Muscle of arm (tissue), 14 donors: ENCODE measurements at places on chromosomes 13 and 19. TPM values are rescaled to one million over a fixed set of nuclear protein-coding genes. Genes with fewer than 3 reads are reported as not detected.

- DNase-seq, result peak; percentile 63
These were observed at the start of gene PTPRS for GRCh38 chr19:5340637-5341447. TSS of gene PTPRS (minus strand) at chr19:5340812. CDS start at chr19:5286140, 54,672 bp downstream.

RNF17 gene
- polyA plus RNA-seq, result 1.4 TPM

KLF2 gene
- 86.4 TPM for polyA plus RNA-seq

DNA sequence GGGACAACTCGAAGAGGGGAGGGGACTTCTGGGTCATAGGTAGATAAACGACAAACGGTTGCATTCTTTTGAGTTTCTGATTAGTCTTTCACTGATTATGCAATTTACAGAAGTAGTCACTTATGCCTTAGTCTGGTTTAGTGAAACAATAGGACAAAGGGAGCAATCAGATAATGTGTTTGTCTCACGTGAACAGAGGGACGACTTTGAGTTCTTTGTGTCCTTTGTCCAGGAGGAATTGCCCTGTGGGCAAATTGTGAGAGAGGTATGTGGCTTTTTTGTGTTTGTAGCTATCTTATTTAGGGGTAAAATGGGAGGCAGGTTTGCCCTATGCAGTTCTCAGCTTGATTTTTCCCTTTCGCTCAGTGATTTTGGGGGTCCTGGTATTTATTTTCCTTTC, 362.9 kb upstream of the PCDH20 start:
- no peak for DNase-seq

DNA sequence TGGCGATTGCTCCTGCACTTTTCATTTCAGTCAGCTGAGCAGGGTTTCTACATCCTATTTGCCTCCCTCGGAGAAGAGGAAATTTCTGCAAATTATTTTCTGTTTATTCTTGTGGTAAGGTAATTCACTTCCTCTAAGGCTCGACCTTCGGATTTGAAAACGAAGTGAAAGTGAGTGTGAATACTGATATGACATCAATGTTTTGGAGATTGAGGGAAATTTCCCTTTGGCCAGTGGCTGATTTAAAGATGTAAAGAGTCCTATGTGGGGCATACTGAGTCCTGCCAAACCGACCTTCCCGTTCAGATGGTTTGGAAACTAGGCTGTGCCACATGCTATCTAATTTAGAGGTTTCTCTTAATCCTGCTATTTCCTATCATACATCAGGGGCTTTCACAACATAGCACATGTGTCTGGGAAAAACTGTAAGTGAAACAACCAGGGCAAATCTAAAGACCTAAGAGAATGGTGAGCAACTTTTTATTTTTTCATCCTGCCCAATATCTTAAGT, 112.3 kb downstream of the POSTN start:
- DNase-seq, result no peak

DNA sequence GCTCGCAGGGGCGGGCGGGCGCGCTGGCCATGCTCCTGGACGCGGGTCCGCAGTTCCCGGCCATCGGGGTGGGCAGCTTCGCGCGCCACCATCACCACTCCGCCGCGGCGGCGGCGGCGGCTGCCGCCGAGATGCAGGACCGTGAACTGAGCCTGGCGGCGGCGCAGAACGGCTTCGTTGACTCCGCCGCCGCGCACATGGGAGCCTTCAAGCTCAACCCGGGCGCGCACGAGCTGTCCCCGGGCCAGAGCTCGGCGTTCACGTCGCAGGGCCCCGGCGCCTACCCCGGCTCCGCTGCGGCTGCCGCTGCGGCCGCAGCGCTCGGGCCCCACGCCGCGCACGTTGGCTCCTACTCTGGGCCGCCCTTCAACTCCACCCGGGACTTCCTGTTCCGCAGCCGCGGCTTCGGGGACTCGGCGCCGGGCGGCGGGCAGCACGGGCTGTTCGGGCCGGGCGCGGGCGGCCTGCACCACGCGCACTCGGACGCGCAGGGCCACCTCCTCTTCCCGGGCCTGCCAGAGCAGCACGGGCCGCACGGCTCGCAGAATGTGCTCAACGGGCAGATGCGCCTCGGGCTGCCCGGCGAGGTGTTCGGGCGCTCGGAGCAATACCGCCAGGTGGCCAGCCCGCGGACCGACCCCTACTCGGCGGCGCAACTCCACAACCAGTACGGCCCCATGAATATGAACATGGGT, 599 bp downstream of the ZIC2 start:
- no peak for DNase-seq

- DNase-seq, result no peak
These were observed 66.5 kb downstream of the NDFIP2 start for GRCh38 chr13:79547211-79548195.

DNA sequence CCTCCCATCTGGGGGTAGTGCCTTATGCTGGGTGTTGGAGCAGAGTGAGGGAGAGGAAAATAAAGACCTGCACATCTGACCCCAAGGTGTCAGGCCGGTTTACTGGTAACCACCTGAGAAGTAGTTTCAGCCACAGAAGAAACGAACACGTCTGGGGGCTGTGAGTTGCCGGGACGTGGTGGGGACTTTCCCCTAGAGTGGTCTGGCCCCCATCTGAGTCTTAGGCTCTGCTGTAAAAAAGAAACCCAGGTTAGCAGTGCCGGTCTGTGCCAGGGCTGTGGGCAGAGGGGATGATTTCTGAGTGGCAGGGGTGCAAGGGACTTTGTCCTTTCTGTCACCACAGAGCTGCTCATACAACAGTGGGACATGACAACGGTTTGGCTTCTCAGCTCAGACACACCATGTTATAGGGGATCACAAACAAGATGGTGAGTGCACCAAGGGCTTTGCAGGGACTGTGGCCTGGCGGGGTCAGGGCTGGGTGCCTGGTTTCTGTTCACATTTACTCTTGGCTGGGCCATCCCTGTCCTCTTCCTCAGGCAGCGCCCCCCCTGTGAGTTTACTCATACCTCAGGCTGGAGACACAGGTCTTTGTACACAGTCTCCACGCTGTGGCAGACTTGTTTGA, 9.0 kb downstream of the GCDH start:
- no peak for DNase-seq

CFD gene
- polyA plus RNA-seq, result 1.6 TPM

- no peak for DNase-seq
These were observed 154.7 kb upstream of the TSC22D1 start for GRCh38 chr13:44730851-44731250.

CYP2A7 gene
- polyA plus RNA-seq, result not detected

GRCh38 chr19:28456252-28456651, 756.7 kb downstream of the UQCRFS1 start:
- DNase-seq, result no peak

DNA sequence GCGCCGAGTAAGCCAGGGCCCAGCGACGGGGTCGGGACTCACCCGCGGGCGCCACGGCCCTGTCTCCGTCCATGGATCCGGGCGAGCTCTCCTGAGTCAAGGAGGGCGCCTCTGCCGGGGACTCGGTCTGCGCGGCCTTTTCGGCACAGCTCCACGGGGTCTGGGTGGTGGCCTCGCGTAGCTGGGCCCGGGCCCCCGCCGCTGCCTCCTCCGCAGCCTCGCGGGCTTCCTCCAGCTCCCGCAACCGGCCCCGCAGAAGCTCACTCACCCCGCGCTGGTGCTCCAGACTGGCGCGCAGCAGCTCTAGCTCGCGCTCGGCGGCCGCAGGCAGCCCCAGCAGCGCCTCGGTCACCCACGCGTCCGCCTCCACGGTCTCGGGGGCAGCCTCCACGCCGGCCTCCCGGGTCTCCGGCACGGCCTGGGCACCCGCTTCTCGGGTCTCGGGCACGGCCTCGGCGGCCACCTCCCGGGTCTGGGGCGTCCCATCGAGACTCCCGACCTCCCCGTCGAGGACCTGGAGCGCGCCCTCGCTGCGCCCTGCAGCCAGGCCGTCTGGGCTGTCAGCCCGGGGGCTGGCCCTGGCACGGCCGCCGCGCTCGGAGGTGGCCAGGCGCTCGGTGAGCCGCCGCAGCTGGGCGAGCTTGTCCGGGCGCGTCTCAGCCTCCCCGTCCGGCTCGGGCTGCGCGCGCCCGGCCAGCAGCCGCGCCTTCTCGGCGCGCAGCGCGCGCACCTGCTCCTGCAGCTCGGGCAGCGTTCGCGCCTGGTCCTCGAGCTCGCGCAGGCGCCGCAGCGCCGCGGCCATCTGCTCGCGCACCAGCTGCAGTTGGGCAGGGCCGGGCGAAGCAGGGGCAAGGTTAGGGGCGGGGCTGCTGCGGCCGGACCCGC, 8.4 kb downstream of the KANK3 start:
- peak; percentile 56 for DNase-seq

ZNF525 gene
- polyA plus RNA-seq, result 4.9 TPM

ZNF574 gene
- polyA plus RNA-seq, result 7.5 TPM

IGFL1 gene
- polyA plus RNA-seq, result not detected

GRCh38 chr19:15820646-15821045, 5.2 kb upstream of the OR10H1 start:
- no peak for DNase-seq

DNA sequence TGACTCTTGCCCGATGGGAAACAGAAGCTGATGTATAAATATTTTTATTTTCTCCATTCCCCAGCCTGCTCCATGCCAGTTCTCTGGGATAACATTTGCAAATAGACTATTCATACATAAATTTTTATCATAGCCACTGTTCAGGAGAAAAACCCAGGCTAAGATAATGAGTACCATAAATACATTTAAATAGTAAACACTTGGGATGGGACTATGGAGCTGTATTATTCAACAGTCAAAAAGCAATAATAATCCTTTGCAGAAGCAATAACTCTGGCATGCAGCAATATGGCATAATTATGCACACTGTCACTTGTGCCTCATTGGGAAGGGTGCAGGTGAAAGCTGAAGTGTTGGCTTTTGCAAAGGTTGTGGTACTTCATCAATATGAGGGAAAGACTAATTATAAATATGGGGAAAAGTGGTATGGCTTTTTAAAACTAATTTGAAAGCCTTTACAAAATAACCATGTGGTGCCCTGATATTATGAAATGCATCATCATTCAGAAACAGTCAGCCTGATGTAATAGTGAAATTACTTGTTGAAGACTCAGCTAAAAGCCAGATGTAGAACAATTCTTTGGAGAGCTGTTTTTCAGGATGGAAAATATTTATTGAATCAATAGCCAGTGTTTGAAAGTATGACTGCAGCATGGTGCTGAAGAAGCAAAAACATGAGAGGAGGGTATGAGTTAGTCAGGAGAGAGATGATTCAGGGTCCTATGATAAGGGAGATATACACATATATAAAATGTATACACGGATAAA, 2476.7 kb downstream of the PCDH9 start:
- DNase-seq, result no peak

DNA sequence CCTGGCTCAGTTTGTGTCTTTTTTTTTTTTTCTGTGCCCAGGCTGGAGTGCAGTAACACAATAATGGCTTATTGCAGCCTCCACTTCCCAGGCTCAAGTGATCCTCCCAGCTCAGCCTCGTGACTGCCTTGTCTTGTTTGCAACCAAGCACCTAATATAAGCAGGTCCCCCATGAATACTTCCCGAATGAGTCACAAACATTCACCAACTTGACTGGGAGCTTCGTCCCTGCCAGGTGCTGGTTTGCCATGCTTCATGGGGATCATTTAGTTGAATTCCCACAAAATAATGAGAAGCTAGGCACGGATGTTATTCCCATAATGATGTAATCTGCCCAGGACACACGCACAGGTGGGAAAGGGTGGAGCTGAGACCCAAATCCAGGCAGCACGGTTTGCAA, 176.5 kb downstream of the CACNA1A start:
- no peak for DNase-seq

- DNase-seq, result no peak
These were observed 1930.2 kb upstream of the PCDH20 start for GRCh38 chr13:63345835-63346234.

SYCN gene
- not detected for polyA plus RNA-seq

DNA sequence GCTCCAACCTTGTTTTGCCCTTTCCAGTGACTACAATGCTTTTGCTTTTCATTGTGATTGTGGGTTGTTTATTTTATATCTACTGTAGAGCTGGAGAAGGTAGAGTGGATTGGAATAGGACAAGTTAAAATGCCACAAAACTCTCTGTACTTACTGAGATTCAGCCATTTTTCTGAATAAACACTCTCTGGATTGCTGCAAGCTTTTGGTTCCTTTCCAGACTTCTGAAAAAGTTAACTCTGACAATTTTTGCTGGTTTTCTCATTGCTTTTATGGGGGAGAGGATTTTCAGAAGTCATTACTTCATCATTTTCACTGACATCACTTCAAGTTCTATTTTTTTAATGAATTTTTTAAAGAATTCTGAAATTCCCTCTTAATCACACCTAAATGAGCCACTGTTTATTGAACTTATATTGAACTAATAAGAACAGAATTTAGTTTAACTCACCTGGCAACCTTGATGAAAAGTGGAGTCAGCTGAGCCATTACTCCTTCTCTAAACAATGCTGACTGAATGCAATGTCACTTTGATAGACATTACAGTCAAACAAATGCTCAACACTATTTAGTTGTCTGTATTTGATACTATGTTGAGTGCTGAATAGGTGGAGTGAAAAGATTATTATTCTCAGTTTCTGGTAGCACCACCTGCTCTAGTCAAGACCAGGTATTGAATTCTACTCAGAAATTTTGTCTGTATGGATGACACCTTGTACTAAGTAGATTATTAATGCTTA, 303.5 kb downstream of the DLEU7 start:
- no peak for DNase-seq

DNA sequence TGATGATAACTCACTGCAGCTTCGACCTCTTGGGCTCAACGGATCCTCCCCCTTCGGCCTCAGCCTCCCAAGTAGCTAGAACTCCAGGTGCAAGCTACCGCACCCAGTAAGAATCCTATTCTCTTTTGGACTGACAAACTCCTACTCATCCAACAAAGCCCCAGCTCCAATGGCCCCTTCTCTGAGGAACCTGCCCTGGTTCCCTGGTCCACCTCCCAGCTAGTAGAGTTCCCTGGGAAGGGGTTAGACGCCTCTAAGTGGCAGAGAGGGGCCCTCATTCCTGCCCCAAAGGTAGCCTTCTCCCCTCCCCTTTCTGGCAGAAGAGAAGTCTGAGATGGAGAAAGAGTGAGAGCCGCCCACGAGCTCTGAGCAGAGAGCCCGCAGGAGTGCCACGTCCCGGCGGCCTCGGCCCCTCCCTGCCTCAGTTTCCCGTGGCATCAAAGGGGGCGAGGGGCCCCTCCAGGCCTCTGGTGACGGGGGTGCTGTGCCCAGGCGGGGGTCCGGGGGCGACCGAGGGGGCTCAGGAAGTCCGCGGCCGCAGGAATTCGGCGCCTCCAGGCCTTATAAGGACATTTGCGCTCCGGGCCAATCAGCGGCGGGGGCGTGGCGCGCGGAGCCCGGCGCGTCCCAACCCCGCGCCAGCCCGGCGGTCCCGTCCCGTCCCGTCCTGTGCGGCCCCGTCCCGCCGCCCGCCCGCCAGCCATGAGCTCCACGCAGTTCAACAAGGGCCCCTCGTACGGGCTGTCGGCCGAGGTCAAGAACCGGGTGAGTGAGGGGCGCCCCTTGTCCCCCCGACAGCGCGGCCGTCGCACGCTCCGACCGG, at the start of gene CNN2:
Gene CNN2, plus strand, starts transcription at position 649 of the 823 bp plus-strand sequence. Its CDS starts 54 bp downstream, at position 703.
- DNase-seq, result peak; percentile 72

ELANE gene
- polyA plus RNA-seq, result not detected
